Stimulated activated CD8-positive, alpha-beta memory T cell treated with anti-CD3 and anti-CD28 coated beads, Interleukin-7, amount 100 ng/mL, for 1 hour (primary cell): ENCODE measurements at places on chromosomes 6 and 20.

DNA sequence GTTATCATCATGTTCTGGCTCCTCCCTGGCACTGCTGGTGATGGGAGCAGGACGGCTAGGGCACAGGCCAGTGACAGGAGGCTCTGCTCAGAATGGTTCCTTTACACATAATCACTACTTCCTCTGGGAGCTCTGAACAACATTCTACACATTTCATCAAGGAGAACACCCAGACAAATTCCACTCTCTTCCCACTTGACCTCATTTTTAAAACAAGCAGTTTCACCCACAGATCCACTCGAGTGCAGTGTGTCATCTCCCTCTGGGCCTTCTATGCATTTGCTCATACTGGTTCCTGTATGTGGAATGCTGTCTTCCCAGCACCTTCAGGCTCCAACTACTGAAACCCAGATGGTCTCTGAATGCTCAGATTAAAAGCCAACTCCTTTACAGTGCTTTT lies 84.8 kb downstream of the ELOVL5 start:
- DNase-seq = no peak

GRCh38 chr6:123804014-123804786 lies 535 bp downstream of the NKAIN2 start:
- DNase-seq = no peak

GRCh38 chr6:151437401-151437800 lies 14.5 kb downstream of the RMND1 start:
- no peak for DNase-seq

- no peak for DNase-seq
Observed at GRCh38 chr6:93784794-93785693, 365.7 kb upstream of the EPHA7 start.

DNA sequence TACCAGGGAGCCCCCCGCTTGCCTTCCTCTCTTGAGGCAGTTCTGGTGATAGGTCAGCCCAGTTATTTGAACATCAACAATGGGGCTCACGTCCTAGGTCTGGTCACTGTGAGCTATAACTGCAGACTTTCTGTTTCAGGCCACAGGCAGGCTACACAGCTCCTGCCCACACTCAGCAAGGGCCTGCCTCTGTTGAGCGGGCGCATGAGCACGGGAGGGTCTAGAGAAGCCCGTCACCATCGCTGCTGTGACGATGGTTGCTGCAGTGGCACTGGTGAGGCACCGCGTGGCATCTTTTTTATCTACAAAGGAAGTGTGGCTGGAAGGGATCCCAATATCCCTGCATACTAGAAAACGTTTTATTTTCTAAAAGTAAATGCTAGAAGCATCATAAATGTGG lies 77.8 kb downstream of the RAMACL start:
- DNase-seq = no peak

DNA sequence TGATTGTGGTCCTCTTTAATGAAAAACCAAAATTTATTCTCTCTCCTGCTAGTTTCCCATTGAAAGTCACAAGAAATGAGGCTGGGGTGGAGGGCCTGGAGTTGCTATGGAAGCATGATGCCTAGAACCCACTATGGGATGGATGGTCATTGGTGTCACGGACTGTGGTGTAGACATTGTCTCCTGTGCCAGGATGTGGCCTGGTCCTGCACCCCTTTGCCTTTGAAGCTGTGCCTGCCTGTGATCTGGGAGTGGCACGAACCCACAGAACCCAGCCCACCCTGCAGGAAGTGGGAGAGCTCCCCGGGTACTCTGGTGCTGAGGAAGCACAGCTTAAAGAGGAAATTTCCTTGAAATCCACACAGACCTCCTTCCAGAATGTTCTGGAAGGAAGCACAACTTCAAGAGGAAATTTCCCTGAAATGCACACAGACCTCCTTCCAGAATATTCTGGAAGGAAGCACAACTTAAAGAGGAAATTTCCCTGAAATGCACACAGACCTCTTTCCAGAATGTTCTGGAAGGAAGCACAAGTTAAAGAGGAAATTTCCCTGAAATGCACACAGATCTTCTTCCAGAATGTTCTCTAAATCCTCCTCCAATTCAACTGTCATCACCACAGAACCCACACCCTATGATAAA lies 105.6 kb downstream of the CDH26 start:
- DNase-seq = no peak

GRCh38 chr6:7691021-7691420 lies 34.9 kb upstream of the BMP6 start:
- DNase-seq = no peak

GRCh38 chr6:25777031-25777430 lies 22.5 kb downstream of the SLC17A4 start:
- DNase-seq = no peak

GRCh38 chr6:152572338-152573088 lies 64.6 kb downstream of the SYNE1 start:
- DNase-seq = no peak

DNA sequence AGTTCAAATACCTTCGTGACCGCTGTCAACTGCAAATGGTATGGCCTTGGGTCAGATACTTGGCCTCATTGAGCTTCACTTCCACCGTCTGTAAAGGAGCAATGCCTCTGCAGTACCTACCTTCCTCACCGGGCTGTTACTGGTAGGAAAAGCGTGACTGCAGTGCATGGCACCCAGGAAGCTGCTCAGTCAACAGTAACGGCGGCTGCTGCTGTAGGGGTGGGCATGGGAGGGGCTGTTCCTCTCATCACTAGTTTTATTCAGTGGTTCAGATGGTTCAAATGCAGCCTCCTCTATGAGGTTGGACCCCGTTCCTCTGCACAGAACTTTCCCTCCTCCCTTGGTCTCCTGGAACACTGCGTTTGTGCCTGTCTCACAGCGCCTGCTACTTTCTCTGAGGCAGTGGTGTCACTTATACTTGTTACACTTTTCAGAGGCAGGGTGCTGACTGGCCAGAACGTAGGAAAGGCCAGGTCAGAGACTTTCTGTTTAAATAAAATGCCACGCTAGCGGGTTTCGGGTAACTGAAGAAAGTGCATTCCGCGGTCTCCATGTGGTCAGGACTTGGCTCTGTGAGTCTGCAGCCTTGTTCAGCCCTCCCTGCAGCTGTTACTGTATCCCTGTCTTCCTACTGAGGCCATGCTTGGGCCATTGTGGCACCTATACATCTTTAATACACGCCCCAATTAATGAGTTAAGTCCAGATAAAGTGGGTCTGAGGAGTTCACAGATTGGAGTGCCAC lies 279.6 kb downstream of the NRN1 start:
- DNase-seq = no peak

DNA sequence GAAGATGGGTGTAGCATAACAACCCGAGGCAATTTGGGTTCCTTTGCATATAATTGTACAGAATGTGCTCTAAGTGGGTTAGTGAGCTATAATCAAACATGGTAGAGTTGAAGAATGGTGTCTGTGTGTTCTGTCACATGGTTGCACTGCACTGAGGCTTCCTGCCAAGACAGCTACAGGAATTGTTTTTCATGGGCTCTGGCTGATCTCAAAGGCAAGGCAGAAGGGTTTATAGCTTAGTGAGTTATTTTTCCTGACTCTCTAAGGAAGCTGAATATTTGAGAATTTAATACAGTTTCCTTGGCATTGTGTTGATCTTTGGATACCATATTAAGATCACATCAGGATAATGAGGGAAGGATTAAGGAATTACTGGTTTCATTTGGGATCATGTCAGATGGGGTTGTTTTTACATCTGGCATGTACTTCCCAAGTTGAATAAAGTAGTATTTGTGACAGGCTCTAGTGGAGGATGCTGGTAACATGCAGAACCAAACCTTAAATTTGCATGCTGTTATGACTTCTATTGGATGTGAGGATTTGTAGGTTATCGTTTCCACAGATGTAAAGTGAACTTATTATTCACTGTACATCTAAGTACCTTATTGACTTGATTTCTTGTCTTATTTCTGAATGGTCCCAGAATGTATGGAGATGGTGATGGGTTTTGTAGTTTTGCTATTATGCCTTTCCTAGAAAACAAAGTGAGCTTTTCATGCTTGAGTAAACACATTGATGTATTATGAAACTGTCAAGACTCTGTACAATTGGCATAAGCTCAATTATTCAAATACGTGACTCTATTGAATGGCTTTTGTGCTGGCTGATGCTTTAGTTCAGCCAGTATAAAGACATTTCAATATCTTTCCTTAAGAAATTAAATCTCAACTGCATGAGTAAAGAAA lies 43.3 kb downstream of the LRRC1 start:
- DNase-seq = no peak

- DNase-seq = no peak
Observed at GRCh38 chr6:131717836-131718542, 7.2 kb upstream of the CTAGE9 start.

- DNase-seq = no peak
Observed at GRCh38 chr6:77740380-77740779, 87.5 kb downstream of the MEI4 start.

GRCh38 chr6:45979311-45979710 lies 36.3 kb downstream of the CLIC5 start:
- no peak for DNase-seq

DNA sequence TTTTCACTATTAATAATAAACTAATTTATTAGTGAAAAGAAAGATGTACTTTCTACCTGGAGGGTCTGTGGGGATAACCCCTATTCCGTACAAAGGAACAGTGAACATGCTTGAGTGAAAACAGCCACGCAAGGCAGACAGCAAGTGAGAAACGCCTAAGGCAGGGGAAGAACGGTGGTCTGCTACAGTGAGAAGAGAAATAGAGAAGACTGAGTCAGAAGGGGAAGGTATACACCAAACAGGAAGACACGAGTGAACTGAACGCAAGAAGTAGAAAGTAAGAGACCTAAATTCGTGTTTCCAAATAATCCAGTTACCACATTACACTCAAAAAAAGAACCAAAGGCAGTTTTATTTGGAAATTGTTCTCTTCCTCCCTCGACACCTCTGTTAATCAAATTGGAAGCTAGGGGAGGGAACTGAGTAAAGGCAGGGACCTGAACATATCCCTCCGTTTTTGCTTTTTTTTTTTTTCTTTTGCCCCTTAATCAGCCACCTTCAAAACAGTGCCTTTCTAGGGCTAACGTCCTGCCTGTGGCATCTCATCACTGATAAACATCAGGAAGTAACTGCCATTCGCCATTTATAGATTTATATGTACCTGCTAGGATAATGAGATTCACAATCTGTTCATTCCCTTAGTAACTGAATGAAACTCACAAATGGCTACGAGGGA lies 48.9 kb downstream of the ATXN1 start:
- no peak for DNase-seq

DNA sequence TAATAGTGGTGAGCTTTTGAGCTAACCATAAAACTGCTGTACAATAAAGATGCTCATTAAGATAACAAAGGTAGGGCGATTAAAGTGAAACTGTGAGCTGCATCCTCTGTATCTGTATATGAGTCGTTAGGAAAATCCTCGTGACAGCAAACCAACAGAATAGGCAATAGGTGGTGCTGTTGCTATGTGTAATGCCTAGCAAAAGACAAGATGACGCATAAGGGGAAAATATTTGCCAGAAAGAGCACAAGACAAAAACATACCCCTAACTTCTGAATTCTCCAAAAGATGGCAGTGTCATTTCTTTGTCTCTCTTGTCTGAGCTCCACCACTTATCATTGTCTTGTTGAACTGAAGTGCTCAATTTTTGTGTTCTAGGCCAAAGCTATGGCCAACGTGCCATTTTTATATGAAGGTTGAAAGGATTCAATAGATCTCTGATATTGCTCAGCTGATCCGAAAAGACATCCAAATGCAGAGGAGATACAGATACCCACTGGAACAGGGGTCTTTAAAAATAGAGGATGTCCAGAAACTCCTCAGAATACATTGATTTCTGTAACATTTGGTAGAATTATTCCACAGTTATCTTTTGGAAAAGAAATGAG lies 56.3 kb upstream of the ANKEF1 start:
- no peak for DNase-seq

DNA sequence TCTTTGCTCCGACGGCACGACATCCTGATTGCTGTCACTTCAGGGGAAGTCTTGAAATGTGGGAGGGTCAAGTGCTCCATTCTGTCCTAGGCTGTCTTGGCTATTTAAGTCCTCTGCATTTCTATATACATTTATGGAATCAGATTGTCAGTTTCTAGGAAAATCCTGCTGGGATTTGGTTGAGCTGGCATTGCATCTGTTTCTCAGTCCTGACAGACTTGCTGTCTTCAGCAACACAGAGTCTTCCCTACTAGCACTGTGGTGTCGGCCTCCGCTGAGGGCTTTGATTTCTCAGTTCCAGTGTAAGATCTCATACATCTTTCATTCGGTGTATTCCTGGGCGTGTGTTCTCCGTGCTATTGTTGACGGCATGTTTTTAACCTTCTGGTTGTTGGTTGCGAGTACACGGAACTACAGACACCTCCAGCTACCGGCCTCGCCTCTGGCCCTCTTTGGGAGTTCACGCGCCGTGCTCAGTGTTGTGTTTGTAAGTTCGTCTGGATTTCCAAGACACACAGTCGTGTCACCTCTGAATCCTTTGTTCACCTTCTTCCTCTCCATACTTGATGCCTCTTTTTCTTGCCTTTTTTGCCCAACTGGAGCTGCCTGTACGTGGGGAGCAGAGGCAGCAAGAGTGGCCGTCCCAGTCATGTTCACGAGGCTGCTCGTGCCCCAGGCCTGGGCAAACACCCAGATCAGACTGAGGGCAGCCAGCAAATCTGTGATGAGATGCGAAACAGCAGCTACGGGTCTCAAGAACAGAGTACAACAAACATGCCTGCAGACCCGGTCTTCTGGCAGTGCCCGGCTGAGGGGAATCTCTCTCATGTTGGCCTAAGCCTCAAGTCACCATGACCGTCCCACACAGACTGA lies 92.8 kb downstream of the TAF4 start:
- DNase-seq = no peak

DNA sequence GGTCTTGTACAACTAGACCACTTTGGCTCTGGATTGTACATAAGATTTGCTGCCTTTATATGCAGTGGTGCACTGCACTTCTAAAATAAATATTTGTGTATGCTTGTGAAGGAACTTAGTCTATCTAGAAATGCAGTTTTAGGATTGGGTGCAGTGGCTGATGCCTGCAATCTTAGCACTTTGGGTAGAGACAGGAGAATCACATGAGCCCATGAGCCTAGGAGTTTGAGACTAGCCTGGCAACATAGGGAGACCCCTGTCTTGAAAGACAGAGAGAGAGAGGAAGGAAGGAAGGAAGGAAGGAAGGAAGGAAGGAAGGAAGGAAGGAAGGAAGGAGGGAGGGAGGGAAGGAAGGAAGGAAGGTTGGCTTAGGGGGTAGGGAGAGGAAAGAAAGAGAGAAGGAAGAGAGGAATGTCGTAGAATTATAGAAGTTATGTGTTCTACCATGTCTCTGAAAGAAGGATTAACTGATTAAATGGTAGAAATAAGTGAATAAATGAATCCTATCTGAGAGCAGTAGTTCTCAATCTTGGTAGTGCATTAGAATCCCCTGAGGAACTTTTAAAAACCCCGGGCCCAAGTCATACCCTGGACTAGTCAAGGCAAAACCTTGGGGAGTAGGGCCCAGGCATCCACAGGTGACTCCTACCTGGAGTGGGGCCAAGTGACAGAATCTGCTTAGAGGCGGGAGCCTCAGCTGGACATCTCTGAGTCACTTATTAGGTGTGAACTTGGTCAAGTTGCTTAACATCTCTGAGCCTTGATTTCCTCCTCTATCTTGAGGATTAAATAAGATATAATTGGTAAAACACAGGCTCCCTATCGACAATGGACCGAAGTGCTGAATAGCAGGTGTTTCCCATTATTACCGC lies 130.3 kb downstream of the ZNF217 start:
- DNase-seq = no peak

- DNase-seq = no peak
Observed at GRCh38 chr6:5217356-5217755, 43.4 kb downstream of the LYRM4 start.
